ENCODE measurements at places on chromosomes 11 and 22. TPM values are rescaled to one million over a fixed set of nuclear protein-coding genes. Genes with fewer than 3 reads are reported as not detected.

GRCh38 chr11:94002226-94002625, 18.9 kb upstream of the HEPHL1 start:
- H3K36me3 ChIP-seq = no peaks in the 10 kb centered on the region
- no peak overlapping the region for H3K4me3 ChIP-seq
- H3K4me1 ChIP-seq = no peaks in the 10 kb centered on the region
- no peaks in the 10 kb centered on the region for H3K27me3 ChIP-seq
- no peak for DNase-seq

Gene LRRC56
- total RNA-seq = 22.2 TPM

Gene DSCAML1
- total RNA-seq = 6.1 TPM

- H3K36me3 ChIP-seq = no peaks in the 10 kb centered on the region
- no peak overlapping the region for H3K4me3 ChIP-seq
- peaks cover 20% of the 10 kb centered on the region for H3K4me1 ChIP-seq
- no peak for DNase-seq
- no peaks in the 10 kb centered on the region for H3K27me3 ChIP-seq
Observed at GRCh38 chr11:108663154-108663877, 1.6 kb upstream of the DDX10 start.

Gene LRRC55
- total RNA-seq = 0.08 TPM

- H3K4me3 ChIP-seq = no peak overlapping the region
- DNase-seq = no peak
- no peak overlapping the region for H3K27ac ChIP-seq
- H3K36me3 ChIP-seq = no peaks in the 10 kb centered on the region
- no peaks in the 10 kb centered on the region for H3K27me3 ChIP-seq
Observed at GRCh38 chr11:119167933-119168332, 592 bp upstream of the NLRX1 start.
